ENCODE measurements at places on chromosomes 1 and 21.

DNA sequence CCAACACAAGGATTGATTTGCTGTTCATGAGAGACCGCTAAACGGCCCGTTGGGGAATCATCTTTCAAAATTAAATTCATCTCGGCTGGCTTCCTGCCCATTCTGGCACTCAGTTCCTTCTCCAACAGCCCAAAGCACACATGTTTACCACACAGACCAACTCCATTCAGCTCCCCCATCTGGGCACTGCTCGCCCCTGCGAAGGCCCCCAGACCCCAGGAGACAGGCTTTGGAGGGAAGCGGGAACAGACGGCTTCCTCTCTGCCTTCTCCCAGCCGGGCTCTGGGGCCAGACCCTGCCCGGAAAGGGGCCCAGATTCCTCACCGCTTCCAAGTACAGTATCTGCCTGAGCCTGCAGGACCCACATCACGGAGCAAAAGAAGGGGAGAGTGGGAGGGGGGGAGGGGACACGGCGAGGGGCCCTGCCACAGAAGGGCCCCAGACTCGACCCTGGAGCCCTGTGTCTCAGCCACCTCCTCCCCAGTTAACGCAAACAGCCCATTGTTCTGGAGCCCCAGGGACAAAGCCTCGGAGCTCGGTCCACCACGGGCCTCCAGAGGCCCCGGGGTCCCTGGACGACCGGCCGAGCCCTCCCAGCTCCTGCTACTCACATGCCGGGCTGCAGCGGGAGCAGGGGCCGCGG lies 660 bp downstream of the MEGF6 start:
- DNase-seq = no peak

- no peak for DNase-seq
Observed at GRCh38 chr1:231829332-231829731, 202.7 kb downstream of the DISC1 start.

DNA sequence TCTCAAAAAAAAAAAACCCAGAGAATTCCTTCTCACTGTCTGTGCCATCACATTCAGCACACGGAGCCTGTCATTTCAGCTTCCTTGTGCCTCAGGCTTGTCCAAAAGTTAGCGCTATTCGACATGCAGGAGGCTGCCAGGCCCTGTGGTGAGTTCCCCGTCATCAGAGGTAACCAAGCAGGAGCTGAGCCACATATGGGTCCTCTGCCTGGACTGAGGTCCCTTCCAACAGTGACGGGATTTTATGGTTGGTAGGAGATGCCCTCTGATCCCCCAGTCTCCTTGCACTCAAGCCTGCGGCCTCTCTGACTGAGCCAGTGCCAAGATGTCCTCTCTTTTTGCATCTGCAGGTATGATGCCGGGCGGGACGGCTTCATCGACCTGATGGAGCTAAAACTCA lies 12.7 kb upstream of the CTRC start:
- DNase-seq = no peak

- no peak for DNase-seq
Observed at GRCh38 chr1:23394181-23394580, 24.5 kb upstream of the ZNF436 start.

GRCh38 chr1:115632251-115633026 lies 9.3 kb upstream of the VANGL1 start:
- DNase-seq = no peak

GRCh38 chr1:53348486-53349368 lies 20.9 kb upstream of the LRP8 start:
- no peak for DNase-seq
